Left colon (tissue), 2 donors: ENCODE measurements at places on chromosomes 4 and X. TPM values are rescaled to one million over a fixed set of nuclear protein-coding genes. Genes with fewer than 3 reads are reported as not detected.

SPP1 gene
- 7.6 TPM for total RNA-seq

GAGE2A gene
- not detected for total RNA-seq

POLR2B gene
- 72.1 TPM for total RNA-seq

CLTRN gene
- total RNA-seq, result 0.28 TPM

HPGDS gene
- total RNA-seq, result 3.3 TPM
